ENCODE measurements at places on chromosomes 5 and 9. TPM values are rescaled to one million over a fixed set of nuclear protein-coding genes. Genes with fewer than 3 reads are reported as not detected.

PTPN3 gene
- polyA plus RNA-seq: 1.9 TPM

CTSL gene
- 360 TPM for polyA plus RNA-seq

TMEM252 gene
- polyA plus RNA-seq: 0.24 TPM

AK6 gene
- polyA plus RNA-seq: 46.1 TPM

BTNL3 gene
- polyA plus RNA-seq: 0.04 TPM

SV2C gene
- polyA plus RNA-seq: 0.56 TPM

SHISAL2B gene
- not detected for polyA plus RNA-seq

SARDH gene
- polyA plus RNA-seq: 1.5 TPM

PDE6A gene
- 0.01 TPM for polyA plus RNA-seq
